ENCODE measurements at places on chromosomes 5 and 9. TPM values are rescaled to one million over a fixed set of nuclear protein-coding genes. Genes with fewer than 3 reads are reported as not detected.

DNA sequence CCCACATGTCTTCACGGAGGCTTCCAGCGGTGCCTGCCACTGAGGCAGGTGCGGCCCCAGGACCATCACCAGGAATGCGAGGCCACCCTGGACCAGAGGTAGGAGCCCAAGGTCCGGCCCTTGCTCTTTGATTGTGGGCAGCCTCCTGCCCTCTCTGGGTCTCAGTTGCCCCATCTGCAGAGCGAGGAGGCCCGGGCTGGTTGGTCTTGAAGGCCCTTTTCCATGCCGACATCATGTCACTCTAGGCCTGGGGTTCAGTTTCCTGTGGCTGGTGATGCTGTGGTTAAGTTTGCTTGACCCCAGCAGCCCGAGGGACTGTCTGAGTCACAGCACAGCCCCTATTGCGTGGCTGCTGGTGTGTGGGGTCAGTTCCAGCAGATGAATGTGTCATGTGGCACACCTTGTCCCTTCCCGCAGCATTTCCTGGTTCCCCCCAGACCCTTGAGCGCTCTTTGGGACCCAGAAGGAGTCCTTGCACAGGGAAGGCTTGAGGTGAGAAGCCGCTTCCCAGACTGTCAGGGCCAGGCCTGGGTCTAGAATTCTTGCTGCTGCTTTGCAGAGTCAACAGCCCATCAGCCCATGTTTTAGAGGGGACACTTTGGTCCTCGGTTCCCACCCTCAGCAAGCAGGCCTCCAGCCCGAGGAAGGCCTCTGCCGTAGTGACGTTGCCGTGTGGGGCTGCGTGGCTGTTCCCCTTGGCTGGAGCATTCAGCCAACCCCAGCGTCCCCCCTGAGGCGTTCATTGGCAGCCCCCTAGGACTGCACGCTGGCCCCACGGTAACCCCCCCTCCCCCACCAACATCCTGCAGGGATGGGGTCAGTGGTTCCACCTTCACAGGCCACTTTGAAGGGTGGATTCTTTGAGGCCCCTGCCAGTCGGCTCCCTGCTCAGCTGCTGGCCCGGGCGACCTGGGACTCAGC lies 31.0 kb upstream of the HMCN2 start:
- DNase-seq: no peak

- no peak for DNase-seq
These were observed 41.3 kb upstream of the GHR start for GRCh38 chr5:42381973-42382372.

GRCh38 chr5:3342271-3343100 lies 253.1 kb upstream of the IRX1 start:
- DNase-seq: no peak

- DNase-seq: peak; percentile 35
These were observed 75.9 kb downstream of the SLC38A9 start for GRCh38 chr5:55636177-55636576.

Gene LCN9
- not detected for total RNA-seq

Gene C9
- total RNA-seq: not detected

Gene DCANP1
- total RNA-seq: not detected

Gene PCDHGA8
- total RNA-seq: 2.5 TPM

Gene HTR4
- 2.3 TPM for total RNA-seq
